Amniotic stem cell (primary cell): ENCODE measurements at places on chromosomes 2 and 18.

- DNase-seq: no peak
Observed at GRCh38 chr2:25081237-25081790, 39.4 kb downstream of the EFR3B start.

GRCh38 chr2:212854771-212855170, 296.6 kb downstream of the IKZF2 start:
- no peak for DNase-seq

DNA sequence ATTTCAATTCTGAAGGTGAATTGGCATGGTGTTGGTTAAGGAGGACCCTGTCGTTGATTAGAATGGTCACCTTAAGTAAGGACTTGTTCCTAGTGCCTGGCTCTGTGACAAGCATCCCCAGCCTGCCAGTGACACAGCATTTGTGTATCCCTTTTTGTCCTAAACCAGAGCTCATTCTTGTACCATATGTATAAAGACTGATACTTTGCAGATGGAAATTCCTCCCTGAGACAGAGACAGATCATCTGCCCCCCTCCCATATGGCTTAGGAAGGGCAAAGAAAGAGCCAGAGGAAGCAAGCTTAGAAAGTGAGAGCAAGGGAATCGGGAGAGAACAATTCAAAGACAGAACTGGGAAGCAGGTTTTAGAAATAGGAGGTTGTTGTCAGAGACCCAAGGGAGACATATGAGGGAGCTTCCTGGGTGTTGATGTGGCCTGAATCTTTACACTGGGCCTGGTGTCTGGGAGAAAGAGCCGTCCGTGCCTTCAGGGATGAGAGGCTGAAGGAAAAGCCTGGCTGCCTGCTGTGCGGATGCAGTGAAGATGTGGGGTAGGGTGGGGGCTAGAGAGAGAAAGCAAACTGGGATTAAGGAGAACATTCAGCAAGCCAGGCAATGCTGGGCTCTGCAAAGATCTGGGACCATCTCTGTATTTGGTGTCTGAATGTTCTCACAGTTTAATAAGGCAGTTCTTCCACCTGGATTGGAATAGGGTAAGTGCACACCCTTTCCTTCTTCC, 13.2 kb upstream of the CHRNA1 start:
- no peak for DNase-seq

- DNase-seq: no peak
Observed at GRCh38 chr18:7722955-7723354, 155.8 kb downstream of the PTPRM start.

DNA sequence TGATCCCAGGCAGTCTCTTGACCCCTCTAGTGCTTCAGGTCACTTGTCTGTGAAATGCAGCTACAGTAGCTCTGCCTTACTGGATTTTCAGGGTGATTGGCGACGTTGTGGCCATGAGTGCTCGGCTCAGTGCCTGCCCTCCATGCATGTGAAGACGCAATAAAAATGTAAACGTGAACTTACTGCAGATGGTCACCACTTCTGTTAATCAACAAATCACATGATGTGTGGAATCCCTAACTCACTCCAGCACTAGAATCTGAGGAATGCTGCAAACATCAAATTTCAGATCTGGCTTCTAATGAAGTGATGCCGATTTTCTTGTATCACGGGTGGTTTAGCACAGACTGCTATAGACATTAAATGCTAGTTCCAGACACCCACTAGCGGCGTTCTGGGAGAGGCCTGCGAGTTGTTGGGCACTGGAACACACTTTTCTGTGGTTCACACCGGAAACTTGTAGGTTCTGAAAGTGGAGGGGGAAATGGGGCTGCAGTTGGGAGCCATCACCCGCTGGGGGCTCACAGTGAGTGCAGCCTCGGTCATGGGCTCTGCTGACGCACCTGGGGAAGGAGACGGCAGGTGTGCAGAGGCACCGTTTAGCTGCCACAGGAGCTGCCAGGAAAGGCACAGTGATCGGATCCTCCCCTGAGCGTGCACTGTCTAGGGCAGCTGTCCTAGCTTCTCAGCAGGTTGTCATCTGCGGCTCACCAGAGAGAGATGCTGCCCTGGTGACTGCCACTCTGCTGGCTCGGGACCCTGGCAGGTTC, 6.5 kb downstream of the CNDP1 start:
- DNase-seq: no peak

DNA sequence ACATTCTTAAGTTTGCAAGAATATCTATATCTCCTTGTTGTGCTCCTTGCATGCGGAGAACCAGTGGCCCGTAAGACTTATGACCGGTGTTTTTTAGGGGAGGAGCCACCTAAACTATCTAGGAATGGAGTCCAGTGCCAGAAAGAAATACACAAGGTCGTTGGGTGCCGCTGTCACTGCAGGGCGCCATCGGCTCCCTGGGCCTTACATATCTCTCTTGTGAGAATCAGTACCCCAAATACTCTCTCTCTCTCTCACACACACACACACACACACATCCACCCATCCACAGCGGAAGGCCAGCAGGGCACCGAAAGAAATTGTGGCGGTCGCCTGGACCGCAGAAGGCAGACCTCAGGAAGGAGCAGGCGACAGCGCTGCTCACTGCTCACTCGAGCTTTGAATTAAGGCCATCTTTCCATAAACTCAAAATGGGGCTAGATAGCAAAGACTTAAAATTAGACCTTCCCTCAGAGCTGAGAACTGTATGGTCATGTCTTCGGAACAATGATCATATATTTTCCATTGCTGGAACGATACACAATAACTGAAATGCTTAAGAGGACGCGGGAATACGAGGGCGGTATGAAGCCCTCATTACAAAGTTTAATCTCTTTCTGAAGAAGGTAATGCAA, 10.4 kb downstream of the NR4A2 start:
- DNase-seq: no peak

GRCh38 chr2:205763708-205764211, 81.5 kb downstream of the NRP2 start:
- DNase-seq: peak; percentile 19

DNA sequence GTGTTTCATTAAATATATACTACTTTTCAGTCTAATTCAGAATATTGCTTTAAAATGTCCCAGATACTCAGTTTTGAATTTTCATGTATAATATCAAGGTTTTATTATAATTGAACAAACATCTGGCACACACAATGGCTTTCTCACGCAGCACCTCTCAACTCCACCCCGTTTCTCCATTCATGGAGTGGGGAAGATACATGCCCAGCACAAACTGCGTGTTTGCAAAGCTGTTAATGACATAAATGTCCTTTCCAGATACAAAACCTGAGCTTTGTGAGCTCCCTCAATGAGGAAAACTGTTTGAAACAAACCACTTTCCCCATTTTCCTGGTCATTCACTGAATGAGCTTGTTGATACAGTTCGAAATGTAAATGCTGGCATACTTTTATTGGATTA, 150.3 kb upstream of the RASGRP3 start:
- no peak for DNase-seq

DNA sequence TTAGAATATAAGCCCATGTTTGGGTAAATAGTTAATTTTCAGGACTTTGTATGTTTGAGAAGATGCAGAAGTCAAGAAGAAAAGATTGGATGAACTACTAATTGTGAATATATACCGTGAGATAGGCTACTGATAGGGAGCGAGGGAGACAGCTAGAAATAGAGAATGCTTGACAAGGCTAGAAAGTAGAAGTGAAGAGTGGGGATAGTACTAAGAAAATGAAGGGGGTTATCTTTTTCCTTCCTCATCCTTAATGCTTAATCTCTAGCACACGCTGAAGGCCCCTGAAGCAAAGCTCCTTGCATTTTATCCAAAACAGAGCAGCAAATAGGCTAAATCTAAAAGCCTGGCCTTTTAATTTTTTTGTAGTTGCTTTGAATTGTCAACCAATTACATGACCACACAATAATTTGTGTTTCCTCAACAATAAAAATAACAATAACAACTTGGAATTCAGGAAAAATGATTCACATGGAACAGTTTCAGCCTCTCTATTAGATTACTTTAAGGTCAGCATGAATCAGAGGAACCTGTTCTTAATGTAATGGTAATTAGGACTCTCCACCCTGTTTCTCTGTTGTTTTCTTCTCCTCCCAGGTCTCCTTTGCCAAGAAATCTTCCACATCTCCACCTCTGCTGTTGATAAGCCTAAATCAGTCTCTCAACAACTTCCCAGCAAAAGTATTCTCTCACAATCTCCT, 1071.3 kb upstream of the ZEB2 start:
- no peak for DNase-seq

DNA sequence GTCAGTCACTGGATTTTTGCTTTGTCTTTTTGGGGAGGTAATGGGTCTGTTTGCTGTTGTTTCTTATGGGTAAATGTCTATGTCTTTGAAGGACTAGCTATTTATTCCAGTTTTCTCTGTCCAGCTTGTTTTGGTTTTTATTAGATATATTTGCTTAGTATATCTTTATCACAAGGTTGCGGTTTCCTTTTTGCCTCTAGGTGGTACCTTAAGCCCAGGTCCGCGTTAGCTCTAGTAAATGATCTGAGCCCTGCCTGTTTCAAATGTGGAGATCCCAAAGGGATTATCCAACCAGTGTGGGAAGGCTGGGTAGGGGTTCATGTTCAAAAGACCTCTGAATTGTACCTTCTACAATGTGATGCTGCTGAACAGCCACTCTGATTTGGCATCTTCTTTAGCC, 114.5 kb downstream of the MYO3B start:
- DNase-seq: no peak

DNA sequence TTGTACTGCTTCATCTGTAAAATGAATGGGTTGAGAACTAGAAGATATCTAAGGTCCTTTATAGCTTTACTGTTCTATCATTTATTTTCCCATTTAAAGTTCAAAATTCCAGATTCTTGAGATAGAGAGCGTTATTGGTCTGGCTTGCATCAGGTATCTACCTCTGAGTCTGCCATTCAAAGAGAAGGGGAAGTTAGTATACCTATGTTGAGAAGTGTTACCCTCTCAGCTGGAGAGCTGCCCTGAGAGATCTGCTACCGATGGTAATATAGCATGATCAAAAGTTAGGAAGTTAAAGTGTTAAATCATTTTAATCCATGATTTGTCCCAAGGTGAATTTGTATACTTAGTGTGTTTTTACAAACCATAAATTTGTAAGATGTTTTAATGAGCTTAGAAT, 7.4 kb downstream of the EPC2 start:
- no peak for DNase-seq

DNA sequence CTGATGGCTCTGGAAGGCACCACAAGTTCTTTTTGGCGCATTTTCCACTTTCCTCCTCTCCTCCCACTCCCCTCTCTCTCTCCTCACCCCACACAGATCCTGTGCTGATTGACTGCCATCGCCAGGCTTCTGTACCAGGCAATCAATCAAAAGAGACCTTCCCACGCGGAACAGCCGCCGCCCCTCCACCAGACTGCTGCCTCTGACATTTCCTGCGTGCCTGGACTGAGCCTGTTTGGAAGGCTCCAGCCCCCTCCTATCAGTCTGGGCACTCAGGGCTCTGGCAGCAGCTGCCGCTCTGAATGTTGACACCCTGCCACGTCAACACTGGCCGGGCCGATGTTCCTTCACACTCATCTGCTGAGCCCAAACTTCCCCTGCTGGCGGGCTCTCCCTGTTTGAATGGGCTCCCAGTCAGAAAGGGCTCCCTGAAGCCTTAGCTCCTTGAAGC, 467.7 kb downstream of the EPHA4 start:
- no peak for DNase-seq

- DNase-seq: peak; percentile 50
Observed at GRCh38 chr2:239002954-239003623, 155.2 kb downstream of the TWIST2 start.

GRCh38 chr2:20988905-20989304, 55.0 kb downstream of the APOB start:
- DNase-seq: no peak

GRCh38 chr2:135168204-135168856, 116.2 kb downstream of the RAB3GAP1 start:
- DNase-seq: no peak

GRCh38 chr2:36214691-36215090, 140.9 kb upstream of the CRIM1 start:
- no peak for DNase-seq

- no peak for DNase-seq
Observed at GRCh38 chr2:25738383-25739343, 65.3 kb upstream of the DTNB start.

- no peak for DNase-seq
Observed at GRCh38 chr18:46641917-46642316, 15.1 kb downstream of the LOXHD1 start.

GRCh38 chr2:7812231-7812995, 869.4 kb upstream of the ID2 start:
- DNase-seq: peak; percentile 11
